ENCODE measurements at places on chromosomes 12 and 14. TPM values are rescaled to one million over a fixed set of nuclear protein-coding genes. Genes with fewer than 3 reads are reported as not detected.
A peak's percentile ranks its signal among the peaks of the same experiment; 100 is the strongest.

The PAH gene
- total RNA-seq, result not detected

DNA sequence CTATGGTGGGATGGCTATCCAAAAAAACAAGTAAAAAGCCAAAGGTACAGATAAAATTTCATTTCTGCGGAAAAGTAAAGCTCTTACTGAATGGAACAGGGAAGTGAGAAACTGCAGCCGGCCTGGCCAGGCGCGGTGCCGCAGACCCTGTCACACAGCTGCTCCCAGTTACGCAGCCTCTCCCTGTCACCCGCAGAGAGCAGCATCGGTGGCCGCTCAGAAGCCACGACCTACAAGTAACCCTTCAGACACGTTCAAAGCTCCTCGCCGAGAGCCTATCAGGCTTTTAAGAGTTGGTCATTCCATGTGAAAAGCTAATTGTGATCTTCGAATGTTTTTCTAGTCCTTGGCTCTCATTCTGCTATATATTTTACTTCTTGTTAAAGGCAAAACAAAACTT is 11.0 kb upstream of the ANKLE2 start:
- no peak for DNase-seq

The NOVA1 gene
- total RNA-seq, result 119 TPM

GRCh38 chr14:95235767-95236166 is 78.4 kb upstream of the DICER1 start:
- DNase-seq, result no peak

- DNase-seq, result peak; percentile 63
These were observed 136.4 kb upstream of the USP15 start for GRCh38 chr12:62123721-62124203.

- DNase-seq, result no peak
These were observed 204.3 kb downstream of the ASCL1 start for GRCh38 chr12:103161582-103162362.

DNA sequence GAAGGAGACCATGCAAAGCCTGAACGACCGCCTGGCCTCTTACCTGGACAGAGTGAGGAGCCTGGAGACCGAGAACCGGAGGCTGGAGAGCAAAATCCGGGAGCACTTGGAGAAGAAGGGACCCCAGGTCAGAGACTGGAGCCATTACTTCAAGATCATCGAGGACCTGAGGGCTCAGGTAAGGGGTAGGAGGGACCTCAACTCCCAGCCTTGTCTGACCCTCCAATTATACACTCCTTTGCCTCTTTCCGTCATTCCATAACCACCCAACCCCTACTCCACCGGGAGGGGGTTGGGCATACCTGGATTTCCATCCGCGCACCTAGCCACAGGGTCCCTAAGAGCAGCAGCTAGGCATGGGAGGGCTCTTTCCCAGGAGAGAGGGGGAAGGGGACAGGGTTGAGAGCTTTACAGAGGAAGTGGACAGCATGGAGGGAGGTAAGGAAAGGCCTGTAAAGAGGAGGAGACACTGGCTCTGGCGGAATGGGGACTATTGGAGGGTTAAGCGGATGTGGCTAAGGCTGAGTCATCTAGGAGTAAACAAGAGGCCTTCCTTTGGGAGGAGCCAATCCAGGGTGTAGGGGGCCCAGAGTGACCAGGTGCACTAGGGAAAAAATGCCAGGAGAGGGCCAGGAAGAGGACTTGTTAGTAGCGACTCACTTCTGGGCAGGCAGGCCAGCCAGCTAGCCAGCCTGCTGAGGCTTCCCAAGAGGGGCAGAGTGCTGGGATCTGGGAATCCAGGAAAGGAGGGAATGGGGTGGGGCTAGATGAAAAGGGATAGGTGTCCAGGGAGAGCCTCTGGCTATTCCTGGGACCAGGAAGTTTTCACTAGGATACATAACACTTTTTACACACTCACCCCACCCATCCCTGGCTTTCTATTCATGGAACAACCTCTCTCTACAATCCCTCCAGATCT is 754 bp downstream of the KRT18 start:
- no peak for DNase-seq

DNA sequence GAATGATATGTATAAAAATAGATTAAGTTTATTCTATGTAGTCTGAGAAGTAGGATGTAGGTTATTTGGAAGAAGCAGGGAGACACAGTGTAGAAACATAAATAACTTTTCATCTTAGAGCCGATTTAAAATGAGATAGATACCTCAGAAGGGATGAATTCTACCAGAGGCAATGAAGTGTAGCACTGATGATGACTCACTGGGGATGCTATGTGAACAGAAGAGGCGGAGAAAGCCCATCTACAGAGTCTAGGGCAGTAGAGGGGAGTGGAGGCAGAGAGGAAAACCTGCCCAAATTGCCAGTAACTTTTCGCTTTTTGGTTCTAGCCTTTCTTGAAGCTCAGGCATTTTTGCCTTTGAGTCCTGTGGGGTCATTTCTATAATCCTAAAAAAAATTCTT is 451.8 kb downstream of the ATP23 start:
- no peak for DNase-seq

The NTF3 gene
- total RNA-seq, result 5.0 TPM

The IPO4 gene
- 25.5 TPM for total RNA-seq

- DNase-seq, result no peak
These were observed 788 bp downstream of the TEX52 start for GRCh38 chr12:2856051-2856450.

The ITGA5 gene
- 1.8 TPM for total RNA-seq

The TMTC1 gene
- total RNA-seq, result 1.4 TPM

DNA sequence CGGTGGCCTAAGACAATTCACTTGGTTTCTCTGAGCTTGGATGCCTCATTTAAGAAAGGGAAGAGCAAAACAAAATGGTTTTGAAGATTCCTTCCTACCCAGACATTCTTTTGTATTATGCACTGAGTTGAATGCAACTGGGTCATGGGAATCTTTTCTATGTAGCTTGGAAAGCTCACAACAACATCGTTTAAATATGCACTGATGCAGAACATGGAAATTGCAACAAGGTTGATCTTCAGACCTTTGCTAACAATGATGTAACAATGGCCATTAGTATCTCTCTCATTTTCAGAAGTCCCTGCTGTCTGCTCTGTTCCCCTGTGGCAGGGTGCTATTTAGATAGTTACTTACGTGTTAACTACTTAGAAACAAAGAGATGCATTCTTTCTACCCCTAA is 30.1 kb upstream of the IGF1 start:
- DNase-seq, result no peak

DNA sequence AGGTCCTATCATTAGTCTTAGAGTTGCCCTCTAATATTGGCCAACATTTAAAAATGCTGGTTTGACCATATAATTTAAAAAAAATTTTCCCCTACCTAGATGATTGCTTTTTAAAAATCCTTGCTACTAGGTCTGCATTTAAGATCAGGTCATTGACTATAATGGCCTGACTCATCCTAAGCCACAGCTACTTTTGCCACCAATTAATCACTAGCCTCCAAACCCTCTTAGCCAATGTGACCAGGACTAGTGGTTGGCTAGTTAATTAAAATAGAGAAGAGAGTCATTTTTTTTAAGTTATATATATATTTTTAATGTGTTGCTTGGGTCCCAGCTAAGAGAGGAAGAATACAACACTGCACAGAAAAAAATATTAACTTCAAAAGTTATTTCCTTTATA is 57.5 kb downstream of the SOS2 start:
- DNase-seq, result no peak

DNA sequence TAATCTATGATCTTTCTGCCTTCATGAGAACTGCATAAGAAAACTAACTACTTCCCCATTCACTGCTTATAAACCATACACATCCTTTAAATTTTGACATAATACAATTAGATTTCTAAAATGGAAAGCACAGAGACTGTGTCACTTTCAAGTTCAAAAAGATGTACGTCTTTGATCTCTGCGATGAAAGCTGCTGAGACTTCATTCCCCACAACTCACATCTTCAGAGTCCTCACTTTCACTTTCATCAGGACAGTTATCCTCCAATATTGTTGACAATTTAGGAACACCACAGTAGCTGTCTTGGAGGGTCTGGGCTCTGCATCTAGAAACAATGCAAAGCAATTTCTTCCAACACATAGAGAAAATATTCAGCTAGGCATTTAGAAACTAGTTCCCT is 47.9 kb upstream of the KCNC2 start:
- DNase-seq, result no peak

The CYP46A1 gene
- 2.1 TPM for total RNA-seq

The WNT1 gene
- not detected for total RNA-seq

The STYK1 gene
- not detected for total RNA-seq

The IRAK3 gene
- total RNA-seq, result 3.9 TPM

The KLRC3 gene
- not detected for total RNA-seq

The MUCL1 gene
- not detected for total RNA-seq

DNA sequence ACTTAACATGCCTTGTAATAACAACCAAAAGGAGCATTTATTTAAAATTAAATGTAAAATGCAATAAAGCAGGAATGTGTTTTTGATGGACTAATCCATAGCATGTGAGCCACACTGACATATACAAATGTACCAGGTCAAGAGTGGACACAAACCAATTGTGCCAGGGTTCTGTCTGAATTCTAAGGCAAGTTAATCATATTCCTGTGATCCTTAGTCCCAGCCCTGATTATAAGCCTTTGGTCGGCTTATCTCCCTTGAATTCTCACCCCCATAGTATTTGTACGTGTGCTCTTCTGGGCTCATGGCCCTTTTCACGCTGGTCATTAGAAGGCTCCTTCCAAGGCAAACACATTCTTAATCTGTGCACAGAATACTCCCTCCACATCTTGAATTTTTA is 10.6 kb upstream of the SRSF5 start:
- no peak for DNase-seq

The LALBA gene
- not detected for total RNA-seq

All from glutamatergic neuron (in vitro differentiated cells).